K562 (cell line): ENCODE measurements at places on chromosomes 11 and 22. TPM values are rescaled to one million over a fixed set of nuclear protein-coding genes. Genes with fewer than 3 reads are reported as not detected.

- no peak for DNase-seq
Measured at GRCh38 chr11:35766651-35767050, 104.1 kb downstream of the TRIM44 start.

GRCh38 chr11:76151556-76152085, 54.7 kb downstream of the WNT11 start:
- DNase-seq, result no peak

Gene CBX7
- total RNA-seq, result 4.1 and 4.8 TPM in 2 replicates

Gene SLC22A8
- not detected in 2 replicates for total RNA-seq

Gene DKK3
- 0.38 and 0.40 TPM in 2 replicates for total RNA-seq
